ENCODE measurements at places on chromosomes 16 and 17.

DNA sequence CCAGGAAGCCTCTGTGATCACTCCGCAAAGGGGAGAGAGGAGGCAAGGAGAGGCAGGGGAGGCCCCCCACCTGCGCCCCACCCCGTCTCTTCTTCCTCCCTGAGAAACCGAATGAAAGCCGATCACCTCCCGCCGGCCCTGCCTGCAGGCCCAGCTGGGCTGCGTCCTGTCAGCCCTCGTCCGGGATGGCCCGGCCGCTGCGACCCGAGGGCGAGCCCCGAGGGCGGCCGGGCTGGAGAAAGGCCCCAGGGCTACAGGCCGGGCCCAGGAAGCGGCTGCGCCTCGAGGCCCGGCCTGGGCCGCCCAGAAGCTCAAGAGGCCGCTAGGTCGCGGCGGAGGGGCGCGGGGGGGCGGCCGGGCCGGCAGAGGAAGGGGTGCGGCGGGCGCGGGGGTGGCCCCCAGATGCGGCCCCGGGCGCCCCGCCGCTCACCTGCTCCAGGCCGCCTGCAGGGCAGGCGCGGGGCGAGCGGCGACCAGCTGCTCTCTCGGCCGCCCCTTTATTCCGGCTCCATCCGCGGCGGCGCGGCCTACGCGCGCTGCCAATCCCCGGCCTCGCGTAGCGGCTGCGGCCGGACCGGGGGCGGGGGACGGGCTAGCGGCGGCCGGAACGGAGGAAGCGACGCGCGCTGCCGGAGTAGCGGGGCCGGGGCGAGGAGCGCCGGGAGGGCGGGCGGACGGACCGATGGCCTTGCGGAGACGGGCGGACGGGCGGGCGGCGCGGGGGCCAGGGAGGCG is at the start of gene ZNF319:
Gene ZNF319 (minus strand): TSS at position 702 of the 735 bp plus-strand sequence. CDS start 2,407 bp downstream, outside the sequence.
- DNase-seq: no peak

GRCh38 chr16:21101631-21102420 is 48.8 kb downstream of the DNAH3 start:
- peak; percentile 20 for DNase-seq

DNA sequence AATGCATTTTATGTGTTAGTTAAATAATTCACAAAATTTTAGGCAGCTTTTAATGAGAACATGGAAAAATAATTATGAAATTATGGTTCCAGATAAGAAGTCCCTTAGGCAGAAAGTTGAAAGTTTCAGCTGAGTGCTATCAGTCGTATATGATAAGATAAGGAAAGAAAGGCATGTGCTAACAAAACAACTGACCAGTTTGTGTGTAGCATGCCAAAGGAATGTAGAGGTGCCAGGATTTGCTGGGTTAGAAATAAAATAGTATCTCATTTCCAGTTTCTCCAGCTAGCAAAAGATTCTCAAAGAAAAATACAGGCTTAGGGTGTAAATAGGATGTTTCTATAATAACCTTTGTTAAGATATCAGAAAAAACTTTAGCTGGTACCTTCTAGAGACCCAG is 1044.5 kb upstream of the CDH8 start:
- DNase-seq: no peak

DNA sequence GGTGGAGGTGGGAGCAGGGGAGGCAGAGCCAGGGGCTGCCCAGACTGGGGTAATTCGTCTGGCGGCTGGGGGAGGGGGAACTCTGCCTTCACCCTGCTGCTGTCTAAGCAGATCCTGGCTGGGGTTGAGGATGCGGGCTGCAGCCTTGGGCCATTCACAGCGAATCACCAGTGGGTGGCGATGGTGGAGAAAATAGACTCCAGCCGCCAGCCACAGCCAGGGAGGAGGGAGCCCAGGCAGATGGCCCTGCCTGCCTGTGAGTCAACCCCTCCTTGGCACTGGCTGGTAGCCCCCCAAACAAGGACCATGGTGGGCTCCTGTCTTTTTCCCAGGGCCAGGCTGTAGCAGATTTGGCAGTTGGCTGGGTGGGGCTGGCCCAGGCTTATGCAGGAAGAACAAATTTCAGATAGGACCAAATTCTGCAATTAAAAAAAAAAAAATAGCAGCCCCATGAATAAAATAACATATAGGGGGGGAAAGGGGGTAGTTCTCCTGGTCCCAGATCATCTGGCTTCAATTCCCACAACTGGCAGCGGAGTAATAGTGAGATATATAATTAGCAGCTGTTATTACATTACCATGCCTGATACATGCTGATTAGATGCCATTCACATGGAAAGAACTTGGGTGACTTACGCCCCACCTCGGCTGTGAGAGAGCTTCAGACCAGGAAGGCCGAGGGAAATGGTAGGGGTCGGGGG is 41.5 kb upstream of the CDH5 start:
- DNase-seq: no peak

- no peak for DNase-seq
These were observed 210.4 kb upstream of the CHMP6 start for GRCh38 chr17:80781211-80781610.

DNA sequence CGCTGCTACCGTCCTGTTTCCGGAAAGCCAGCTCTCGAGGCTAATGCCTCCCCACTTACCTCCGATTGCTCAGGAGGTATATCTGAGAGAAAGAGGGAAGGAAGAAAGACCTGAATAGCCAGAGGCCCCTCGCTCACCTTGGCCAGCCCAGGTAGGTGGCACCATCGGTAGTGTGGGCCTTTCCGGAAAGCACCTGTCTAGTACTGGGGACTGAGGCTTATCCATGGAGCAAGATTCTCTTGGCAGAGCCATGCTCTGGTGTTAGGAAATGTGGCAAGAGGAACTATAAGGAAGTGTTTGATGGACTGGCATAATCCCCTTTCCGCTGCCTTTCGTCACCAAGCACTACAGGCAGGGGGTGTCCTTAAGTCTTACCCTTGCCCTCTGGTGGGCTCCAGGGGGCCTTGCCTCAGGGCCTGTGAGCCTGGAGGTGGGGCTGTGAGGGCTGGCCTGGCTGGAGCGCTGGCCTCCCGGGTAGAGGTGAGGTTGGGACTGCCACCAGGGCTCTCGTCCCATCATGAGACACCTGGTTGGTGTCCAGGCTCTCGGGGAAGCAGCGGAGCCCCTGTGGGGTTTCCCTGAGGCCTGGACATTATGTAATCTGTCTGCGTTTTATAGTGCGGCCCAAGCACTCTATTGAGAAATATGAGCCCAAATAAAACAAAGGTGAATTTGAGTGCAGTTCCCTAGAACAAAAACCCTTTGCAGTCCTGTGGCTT is 2.9 kb downstream of the CMIP start:
- DNase-seq: no peak

GRCh38 chr17:73231395-73231794 is 30.3 kb downstream of the CPSF4L start:
- DNase-seq: no peak

All from T-cell (primary cell).